ENCODE measurements at places on chromosomes 11 and 22.

GRCh38 chr11:45678976-45679375 lies 13.6 kb upstream of the CHST1 start:
- DNase-seq = peak; percentile 62

- peak; percentile 97 for DNase-seq
Observed at GRCh38 chr11:118918128-118918685, 7.5 kb downstream of the BCL9L start.

- DNase-seq = no peak
Observed at GRCh38 chr11:102761646-102762238, 18.7 kb downstream of the MMP10 start.

GRCh38 chr11:129451524-129451923 lies 75.9 kb downstream of the BARX2 start:
- DNase-seq = peak; percentile 49

- peak; percentile 28 for DNase-seq
Observed at GRCh38 chr22:48448821-48449220, 1378.9 kb downstream of the BRD1 start.

DNA sequence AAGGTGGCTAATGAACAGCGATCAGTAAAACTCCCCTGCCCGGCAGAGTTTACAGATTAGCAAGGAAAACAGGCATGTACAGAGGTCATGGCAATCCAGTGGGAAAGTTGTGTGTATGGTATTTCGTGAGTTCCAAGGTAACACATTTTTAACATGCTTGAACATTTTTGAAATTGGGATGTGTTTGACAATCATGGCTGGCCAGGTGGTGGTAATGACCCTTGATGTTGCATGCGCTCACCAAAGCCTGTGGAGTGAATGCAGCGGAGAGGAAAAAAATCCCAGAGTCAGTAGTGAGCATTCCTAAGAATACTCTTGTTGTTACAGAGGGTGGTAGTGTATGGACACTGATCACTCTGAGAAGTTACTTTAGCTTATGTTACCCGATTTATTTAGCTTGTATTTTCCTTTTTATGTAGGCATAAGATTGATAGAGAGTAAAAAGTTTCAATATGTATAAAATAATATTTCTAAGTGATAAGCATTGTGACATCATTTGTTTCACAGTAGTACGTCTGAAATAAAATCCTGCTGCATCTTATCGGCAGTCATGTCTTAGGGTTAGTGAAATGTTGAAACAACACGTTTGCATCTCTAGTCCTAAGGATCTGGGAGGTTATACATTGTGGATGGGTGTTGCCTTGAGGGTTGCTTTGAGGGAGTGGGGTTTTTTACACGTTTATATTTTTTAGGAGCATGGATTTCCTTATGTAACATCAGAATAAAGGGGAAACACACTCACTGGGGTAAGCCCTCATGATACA lies 8.7 kb downstream of the TEAD1 start:
- DNase-seq = no peak

GRCh38 chr22:49300241-49300640 lies 527.4 kb downstream of the BRD1 start:
- DNase-seq = peak; percentile 19

GRCh38 chr11:116535120-116535519 lies 237.7 kb downstream of the BUD13 start:
- DNase-seq = peak; percentile 42

DNA sequence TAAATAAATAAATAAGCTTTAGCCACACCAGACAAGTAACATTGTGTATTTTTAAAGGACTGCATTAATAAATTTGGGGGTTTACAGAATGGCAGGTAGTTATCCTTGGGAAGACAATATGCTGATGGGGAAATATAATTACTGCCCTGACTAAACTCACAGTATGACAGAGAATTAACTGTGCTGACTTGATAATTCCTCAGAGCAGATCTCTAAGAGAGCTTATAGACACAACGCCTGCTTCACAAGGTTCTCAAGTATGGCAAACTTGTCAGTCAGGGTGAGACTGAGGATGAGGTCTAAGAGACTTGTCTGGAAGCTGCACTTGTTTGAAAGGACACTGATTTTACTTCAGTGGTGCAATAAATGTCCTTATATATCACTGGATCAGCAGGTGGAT lies 3.3 kb downstream of the OR51B4 start:
- no peak for DNase-seq

DNA sequence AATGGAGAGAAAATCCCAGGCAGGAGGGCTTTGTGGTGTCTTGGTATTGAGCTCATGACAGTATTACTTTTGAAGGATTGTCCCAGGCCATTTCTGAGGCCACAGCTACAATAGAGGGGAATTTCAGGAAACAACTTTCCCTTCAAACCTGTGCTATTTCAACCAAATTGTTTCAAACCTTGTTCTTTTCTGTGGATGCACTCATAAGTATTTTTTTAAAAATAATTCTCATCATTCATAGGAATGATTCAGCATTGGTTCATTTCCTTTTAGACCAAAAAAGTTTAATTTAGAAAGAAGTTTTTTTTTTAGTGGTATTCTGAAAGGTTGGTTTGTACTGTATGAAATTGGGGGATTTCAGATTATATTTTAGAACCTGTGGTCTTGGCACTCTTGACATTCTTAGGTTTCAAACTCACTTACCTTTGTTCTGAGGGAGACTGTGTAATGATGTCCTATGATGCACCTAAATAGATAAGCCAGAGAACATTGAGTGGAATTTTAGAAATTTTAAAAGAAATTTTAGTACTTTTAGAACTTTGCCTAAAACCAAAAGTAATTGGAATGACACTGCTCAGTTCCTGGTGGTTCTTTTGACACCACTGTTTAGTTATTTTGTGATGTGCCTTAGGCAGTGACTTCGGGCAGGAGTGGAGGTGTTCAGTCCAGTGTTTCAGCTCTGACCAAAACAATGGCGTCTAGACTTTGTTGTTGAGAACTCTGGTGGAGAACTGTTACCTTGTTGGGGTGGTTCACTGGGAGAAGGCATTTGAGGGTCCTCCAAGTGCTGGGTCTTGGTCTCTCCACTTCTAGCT lies 12.2 kb downstream of the TEAD1 start:
- DNase-seq = no peak

GRCh38 chr11:32531528-32531927 lies 52.1 kb upstream of the EIF3M start:
- no peak for DNase-seq

DNA sequence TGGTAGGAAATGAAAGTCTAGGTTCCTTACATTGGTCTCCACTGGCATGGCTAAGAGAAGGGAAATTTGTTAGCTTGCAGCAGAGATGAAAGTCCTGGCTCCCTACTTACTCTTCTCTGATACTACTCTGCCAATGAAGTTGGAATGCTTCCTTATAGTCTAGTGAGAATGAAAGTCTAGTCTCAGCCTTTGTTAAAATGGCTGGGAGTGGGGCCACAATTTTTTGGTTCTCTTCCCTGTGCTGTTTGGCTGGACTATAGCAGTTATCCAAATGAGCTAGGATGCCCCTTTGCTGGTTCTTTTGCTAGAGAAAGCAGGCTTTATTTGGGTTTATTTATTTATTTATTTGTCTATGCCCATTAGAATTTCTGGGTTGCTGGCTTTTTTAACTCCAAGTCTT lies 414.3 kb downstream of the AASDHPPT start:
- no peak for DNase-seq

GRCh38 chr22:21455334-21456089 lies 11.7 kb upstream of the TMEM191C start:
- DNase-seq = peak; percentile 67

- no peak for DNase-seq
Observed at GRCh38 chr11:114847306-114847975, 169.1 kb downstream of the NXPE2 start.

DNA sequence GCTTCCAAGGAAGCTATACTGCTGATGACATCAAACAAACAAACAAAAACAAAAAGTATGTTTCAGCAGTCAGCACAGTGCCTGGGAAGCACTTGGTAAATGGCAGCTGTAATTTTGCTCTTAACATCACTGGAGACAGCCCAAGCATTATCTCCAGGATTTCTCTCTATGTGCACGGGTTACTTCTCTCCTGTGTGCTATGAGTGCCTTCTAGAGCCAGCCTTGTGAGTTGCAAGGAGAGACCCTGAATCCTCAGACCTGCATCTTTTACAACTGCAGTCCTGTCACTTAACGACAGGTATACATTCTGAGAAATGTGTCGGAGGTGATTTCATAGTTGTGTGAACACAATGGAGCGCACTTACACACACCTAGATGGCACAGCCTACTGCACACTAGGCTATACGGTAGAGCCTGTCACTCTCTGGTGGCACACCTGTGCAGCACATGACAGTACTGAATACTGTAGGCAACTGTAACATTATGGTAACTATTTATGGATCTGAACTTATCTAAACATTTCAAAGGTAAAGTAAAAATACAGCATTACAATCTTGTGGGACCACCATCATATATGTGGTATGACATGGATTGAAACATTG lies 662.5 kb upstream of the B3GAT1 start:
- no peak for DNase-seq

All from posterior vena cava (tissue), 2 donors.